ENCODE measurements at places on chromosomes 7 and 10.

DNA sequence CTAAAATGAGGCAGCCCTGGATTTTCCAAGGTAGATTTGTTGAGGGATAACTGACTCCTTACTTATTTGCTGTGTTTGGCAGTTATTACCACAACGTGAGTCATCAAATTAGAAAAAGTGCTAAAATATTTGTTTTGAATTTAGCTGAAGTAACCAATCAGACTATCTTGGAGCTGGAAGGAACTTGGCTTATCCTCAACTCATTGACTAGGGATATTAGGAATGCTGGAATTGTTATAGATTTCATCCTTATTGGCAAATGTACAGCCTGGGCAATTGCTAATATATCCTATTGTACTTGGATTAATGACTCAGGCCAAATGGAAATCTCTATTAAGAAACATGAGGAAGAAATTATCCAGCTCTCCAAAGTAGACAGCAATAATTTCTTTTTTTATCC is 1189.0 kb upstream of the LRRN3 start:
- no peak for DNase-seq

- no peak for DNase-seq
Observed at GRCh38 chr10:117980216-117980615, 66.5 kb downstream of the RAB11FIP2 start.

DNA sequence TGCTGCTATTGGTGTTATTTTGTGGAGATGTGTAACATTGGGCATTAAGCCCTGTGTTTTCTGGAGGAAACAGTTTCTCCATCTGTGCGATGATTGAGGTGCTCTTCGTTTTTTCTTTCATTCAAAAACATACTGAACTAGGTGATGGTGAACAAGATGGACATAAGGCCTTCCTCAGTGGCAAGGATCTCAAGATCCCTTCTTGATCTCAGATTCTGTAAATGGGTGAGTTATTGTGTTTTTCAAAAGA is 759 bp upstream of the ELAPOR2 start:
- no peak for DNase-seq

DNA sequence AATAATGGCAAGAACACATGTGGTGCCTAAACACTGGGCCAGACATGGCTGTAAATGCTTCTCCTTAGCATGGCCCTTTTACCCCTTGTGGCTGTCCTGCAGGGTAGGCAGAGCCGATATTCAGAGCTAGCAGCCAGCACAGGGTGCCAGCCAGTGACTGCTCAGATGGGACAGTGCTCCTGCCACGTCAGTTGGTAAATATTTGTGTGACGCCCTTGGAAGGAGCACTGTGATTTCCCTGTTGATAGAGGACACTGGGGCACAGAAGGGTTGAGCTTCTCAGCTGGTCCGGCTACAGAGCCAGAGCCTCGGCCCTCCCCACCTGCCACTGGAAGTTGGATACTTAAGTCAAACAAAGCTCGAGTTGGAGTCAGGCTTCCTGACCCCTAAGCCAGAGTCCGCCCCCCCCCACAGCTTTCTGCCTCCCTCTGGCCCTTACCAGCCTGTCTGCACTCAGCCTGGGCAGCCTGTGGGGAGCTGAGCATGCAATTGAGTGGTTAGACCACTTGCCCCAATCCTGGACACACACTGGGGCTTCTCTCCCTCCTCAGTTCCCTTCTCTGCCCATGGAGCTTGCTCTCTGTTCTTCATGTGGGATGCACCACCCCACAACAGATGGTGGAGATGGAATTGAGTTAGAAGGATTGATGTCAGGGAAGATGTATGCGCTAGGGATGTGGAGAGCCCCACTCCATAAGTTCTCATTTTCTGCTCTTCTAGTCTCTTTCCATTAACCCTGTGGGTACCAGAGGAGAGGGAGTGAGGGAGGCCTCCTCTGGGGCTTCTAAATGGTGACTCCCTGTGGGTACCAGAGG is 350.8 kb downstream of the PLXNA4 start:
- no peak for DNase-seq

GRCh38 chr7:149562602-149563001 is 65.0 kb upstream of the ZNF746 start:
- DNase-seq: no peak

DNA sequence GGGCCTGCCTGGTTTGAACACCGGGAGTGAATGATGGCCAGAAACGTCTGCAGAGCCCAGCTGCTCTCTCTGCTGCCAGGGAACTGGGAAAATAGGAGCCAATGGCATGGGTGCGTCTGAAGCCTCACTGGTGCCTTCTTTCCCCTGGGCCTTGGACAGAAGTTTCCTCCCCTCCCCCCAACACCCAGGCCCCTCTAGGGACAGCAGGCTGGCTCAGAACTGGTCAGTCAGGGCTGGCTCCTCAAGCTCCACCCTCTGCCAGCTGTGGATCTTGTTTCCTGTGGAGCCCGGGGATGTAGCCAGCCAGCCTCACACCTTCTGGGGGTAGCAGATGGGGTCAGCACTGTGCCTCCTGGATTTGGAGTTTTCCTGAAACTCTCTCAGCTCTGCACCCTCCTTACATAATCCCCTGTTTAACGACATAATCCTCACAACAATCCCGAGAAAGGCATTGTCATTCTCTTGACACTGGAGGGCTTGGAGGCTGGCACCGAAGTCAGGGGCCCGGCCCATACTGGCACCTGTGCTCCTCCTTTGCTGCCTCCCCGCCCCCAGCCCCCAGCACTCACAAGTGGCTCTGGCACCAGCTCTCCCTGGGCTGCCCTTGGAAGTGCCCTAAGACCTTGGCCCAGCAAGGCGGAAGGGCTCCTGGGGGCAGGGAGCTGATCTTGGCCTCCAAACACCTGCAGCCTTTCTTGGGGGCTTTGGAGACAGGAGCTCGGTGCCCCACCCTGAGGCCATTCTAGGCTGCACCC is 5.7 kb downstream of the LDB3 start:
- DNase-seq: no peak
